ENCODE measurements at places on chromosomes 3 and 15.

DNA sequence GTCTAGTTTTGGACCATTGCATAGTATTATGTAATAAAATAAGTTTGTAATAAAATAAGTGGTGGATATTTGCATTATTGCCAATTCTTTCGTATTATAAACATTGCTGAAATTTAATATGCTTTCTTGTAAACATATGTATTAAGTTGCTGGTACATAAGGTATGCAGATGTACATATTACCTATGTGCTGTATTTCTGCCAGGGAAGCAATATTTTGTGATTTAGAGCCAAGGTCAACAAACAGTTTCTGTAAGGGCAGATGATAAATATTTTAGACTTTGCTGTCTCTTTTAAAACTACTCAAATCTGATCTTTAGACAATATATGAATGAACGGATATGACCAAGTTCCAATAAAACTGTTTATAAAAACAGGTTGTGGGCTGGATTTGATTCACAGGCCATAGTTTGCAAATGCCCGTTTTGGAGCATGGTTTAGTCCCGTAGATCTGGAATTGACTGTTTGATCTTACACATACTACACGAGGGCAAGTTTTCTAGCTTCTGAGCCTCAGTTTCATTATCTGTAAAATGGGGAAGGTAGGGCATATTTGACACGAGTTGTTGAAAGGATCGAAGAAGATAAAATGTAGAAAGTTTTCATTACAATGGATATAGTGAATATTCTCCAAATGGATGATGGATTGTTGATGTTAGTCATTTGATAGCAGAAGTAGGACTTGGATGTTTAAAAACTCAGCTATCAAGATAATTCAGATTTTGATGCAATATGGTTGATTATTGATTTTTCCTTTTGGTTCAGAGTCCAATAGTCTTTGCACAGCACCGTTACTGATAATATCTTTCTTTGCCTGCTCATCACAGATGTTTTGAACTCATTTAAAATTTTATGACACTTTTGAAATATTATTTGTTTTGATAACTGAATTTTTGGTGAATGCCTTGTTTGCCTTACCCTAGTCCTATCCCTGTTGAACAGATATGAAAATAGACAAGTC is 394.6 kb downstream of the FEZF2 start:
- DNase-seq, result no peak

DNA sequence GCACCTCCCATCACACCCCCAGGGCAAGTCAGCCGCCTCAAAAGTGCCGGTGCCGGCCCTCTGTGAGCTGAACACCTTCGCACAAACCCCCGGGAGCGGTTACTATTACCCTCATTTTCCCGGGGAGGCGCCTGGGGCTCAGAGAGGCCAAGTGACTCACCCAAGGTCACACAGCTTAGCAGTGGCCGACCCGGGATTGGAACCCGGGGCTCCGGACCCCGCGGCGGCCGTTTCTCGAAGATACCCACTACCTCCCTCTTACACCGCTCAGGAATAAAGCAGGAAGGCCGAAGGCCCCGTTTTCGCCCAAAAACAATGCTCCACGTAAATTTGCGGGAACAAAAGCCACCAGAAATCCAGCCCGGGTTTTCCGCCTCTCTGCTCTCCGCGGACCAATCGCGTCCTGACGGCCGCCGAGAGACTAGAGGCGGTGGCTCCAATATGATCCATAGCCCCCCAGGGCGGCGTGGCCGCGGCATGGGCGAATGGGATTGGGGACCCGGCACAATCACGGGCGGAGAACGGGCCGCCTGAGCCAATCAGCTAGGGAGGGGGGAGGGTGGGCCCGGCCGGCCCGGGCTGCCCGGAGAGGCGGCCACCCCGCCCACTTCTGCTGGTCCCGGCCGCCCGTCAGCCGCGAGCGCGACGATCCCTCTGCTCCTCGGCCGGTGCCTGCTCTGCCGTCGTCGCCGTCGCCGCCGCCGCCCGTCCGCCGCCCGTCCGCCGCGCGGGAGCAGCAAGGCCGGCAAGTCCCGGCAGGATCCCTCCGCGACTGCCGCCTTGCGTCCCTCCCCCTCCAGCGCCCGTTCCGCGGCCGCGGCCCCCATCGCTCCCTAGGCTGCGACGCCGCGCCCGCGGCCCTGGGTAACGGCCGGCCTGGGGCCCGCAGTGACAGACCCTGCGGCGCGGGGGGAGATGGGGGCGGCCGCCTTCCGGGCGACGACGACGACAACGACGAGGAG is 177.0 kb downstream of the OR4M2 start:
- peak; percentile 2 for DNase-seq

GRCh38 chr3:195160908-195161434 is 110.0 kb downstream of the XXYLT1 start:
- DNase-seq, result no peak

GRCh38 chr15:63971427-63971805 is 74.9 kb downstream of the DAPK2 start:
- no peak for DNase-seq

GRCh38 chr15:40307421-40308211 is at the start of gene PLCB2:
Gene PLCB2 (minus strand): TSS chr15:40307935. CDS start chr15:40307672, 263 bp downstream.
- no peak for DNase-seq

DNA sequence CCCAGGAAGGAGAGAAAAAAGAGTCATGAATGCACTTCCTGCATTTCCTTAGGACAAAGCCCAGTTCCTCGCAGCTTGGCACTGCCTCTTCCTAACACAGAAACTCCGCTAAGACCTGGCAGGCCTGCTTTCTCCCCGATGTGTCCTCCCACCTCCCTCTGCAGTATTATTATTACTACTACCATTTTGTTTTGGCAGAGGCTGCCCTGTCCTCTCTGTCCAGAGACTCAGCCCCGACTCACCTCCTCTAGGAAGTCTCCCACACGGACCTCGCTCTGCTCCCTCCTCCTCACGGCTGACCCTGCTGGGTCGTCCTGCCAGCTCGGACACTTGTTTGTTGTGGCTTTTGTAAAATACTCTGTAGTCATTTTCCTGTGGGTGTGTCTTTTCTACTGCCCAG is 107.2 kb upstream of the HACD2 start:
- no peak for DNase-seq
